Stimulated activated CD8-positive, alpha-beta memory T cell treated with anti-CD3 and anti-CD28 coated beads, Interleukin-2, amount 100 ng/mL, for 48 hours (primary cell): ENCODE measurements at places on chromosomes 5 and 9.

DNA sequence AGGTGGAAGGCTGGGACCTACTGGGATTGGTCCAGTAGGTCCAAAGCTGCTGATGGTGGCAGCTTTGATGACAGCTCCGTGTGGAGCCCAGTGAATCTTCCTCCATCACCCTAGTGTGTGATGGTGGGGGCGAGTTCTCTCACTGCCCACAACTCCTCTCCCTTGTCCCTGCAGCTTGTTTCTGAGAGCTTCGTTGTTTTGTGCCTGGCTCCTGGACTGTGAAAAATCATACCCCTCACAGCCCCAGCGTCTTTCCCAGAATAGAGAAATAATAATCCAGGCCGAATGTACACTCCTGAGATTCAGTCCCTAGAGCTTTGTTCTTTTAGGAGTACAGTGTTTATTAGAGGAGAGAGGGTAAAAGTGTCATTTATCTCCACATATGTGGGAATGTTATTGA lies 372.2 kb downstream of the ENC1 start:
- no peak for DNase-seq

DNA sequence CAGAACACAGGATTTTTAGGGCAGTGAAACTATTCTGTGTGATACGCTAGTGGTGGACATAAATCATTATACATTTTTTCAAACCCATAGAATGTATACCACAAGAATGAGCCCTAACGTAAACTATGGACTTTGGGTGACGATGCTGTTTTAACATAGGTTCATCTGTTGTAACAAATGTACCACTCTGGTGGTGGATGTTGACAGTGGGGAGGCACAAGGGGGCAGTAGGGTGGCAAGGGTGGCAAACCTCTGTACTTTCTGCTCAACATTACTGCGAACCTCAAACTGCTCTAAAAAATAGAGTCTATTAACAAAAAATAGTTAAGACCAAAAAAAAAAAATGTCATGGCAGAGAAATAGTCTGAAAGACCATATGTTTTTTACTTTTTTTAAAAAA lies 9.1 kb upstream of the MVB12B start:
- DNase-seq: no peak

DNA sequence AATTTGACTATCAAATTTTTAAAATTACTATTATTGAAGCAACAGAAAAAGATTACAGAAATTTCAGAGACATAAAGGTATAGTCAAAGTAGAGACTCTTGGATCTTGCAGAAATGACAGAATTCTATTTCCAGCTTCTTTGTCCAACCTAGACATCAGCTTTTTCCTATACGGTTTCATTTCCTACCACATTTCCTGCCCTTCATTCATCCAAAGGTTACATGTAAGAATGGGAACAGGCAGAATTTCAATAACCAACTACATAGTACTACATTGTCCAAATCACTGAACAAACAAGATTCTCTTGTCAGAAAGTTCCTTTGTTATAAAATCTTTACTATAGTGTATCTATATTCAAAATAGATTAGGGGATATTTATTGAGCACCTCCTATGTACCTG lies 124.9 kb downstream of the FANCC start:
- DNase-seq: no peak

GRCh38 chr5:147544556-147544955 lies 34.7 kb upstream of the DPYSL3 start:
- no peak for DNase-seq

DNA sequence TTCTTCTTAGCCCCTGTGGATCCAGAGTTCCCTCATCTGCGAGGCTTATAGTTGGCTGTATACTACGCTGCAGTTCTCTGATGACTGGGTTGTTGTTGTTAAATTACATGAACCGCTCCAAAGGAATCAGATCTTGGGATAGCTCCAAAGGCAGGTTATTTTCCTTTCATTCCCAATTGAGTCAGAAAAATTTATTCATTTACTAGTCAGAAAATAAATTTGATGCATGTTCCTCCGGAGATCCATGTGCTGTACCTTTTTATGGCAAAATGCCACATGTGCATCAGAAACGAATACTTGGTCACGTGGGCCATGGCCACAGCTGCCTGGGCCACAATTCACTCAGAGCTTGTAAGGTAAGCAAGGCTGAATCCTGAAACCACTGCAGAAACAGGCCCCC lies 304.0 kb downstream of the NR2F1-AS1 start:
- no peak for DNase-seq

DNA sequence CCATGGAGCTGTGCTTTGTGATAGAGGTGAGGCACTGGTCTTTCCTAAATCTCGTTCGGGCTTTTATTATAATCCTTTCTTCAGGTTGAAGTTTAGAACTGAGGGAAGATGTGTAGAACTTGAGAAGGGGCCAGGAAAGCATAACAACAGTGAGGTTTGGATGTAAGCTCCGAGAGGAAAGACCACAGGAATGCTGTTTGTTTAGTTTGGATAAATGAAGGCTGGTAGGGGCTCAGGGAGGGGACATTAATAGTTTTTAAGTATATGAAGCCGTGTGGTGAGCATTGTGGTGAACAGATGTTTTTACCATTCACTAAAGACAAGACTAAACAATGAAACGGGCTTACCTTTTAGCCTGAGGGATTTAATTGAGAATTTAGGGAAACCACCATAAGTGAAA lies 130.8 kb downstream of the ARHGAP26 start:
- no peak for DNase-seq
